Heart left ventricle (tissue), 16 donors: ENCODE measurements at places on chromosomes 7 and 10. TPM values are rescaled to one million over a fixed set of nuclear protein-coding genes. Genes with fewer than 3 reads are reported as not detected.
A peak's percentile ranks its signal among the peaks of the same experiment; 100 is the strongest.

GRCh38 chr10:1196656-1197055, 140.5 kb downstream of the WDR37 start:
- H3K4me1 ChIP-seq = no peaks in the 10 kb centered on the region
- DNase-seq = no peak
- H3K36me3 ChIP-seq = no peaks in the 10 kb centered on the region
- peaks cover 20% of the 10 kb centered on the region for H3K27me3 ChIP-seq

GRCh38 chr10:126808103-126808502, 97.1 kb upstream of the DOCK1 start:
- no peaks in the 10 kb centered on the region for H3K36me3 ChIP-seq
- no peak for DNase-seq
- H3K4me3 ChIP-seq = no peak overlapping the region
- H3K27me3 ChIP-seq = no peaks in the 10 kb centered on the region
- H3K27ac ChIP-seq = no peak overlapping the region
- no peaks in the 10 kb centered on the region for H3K4me1 ChIP-seq

- H3K36me3 ChIP-seq = peaks cover 23% of the 10 kb centered on the region
- no peaks in the 10 kb centered on the region for H3K27me3 ChIP-seq
- peaks cover 37% of the 10 kb centered on the region for H3K4me1 ChIP-seq
- peak overlapping the region; percentile 53 for H3K27ac ChIP-seq
- H3K4me3 ChIP-seq = peak overlapping the region; percentile 16
Measured at GRCh38 chr7:6026011-6026819, 5.0 kb upstream of the ANKRD61 start.

DNA sequence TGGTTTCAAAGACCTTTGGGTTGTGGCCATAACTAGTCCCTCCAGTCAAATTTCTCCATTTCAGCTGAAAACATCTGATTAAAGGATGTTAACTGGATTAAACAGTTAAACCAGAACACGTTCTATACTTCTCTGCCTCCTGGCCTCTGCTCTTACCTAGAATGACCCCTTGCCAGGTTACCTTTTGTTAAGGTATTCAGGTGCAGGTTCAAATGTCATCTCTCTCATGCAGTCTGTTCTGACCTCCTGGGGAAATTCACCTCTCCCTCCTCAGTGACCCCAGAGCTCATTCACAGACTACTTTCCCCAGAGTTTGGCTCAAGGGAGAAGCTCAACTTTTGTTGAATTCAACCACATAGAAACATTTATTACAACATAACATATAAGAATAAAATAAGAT, 67.8 kb downstream of the RELN start:
- no peak overlapping the region for H3K27ac ChIP-seq
- no peak overlapping the region for H3K4me3 ChIP-seq
- H3K36me3 ChIP-seq = no peaks in the 10 kb centered on the region
- H3K4me1 ChIP-seq = no peaks in the 10 kb centered on the region

DNA sequence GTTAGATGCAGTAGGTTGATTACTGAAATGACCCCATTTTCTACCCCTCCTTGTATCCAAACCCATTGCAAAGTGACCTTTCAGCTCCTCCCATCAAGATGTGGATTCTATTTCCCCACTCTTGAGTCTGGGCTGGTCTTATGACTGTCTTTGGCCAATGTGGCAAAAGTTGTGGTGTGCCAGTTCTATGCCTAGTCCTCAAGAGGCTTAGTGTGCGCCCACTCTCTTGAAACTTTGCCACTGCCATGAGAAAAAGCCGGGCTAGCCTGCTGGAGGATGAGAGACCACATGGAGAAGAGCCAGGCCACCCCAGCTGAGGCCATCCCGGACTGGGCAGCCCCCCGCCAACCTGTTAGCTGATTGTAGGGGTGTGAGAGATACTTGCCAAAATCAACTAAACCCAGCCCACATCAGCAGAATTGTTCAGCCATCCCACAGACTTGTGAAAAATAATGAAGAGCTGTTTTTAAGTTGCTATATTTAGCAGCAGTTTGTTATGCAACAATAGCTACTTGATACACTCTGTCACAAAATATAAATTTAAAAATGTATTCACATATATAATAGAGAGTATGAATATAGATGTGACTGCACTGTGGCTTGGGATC, 131.0 kb upstream of the PALS2 start:
- H3K36me3 ChIP-seq = no peaks in the 10 kb centered on the region
- no peak overlapping the region for H3K27ac ChIP-seq
- H3K27me3 ChIP-seq = no peaks in the 10 kb centered on the region
- DNase-seq = no peak

The TMEM254 gene
- 7.0 TPM for total RNA-seq

The RHEB gene
- 143 TPM for total RNA-seq

The STEAP2 gene
- total RNA-seq = 6.6 TPM

The UCN3 gene
- not detected for total RNA-seq

DNA sequence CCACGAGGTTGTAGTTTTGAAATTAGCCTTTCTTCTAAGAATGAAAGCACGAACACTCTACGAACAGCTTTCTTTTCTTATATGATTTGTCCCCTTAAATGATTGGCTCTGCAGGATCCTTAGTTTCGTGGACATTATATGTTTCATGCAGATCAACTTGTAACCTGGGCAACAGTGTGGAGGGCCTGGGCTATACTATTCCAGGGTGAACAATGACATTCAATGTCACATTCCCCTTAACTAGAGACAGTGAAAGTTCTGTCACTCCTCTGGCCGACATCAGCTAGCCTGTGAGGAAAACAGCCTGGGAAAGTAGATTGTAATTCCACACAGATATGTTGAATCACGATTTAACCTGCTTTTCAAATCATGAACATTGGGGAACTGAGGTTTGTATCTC, 23.4 kb downstream of the TAS2R16 start:
- no peaks in the 10 kb centered on the region for H3K4me1 ChIP-seq
- no peak overlapping the region for H3K4me3 ChIP-seq
- no peak for DNase-seq
- no peak overlapping the region for H3K27ac ChIP-seq
- H3K27me3 ChIP-seq = no peaks in the 10 kb centered on the region

DNA sequence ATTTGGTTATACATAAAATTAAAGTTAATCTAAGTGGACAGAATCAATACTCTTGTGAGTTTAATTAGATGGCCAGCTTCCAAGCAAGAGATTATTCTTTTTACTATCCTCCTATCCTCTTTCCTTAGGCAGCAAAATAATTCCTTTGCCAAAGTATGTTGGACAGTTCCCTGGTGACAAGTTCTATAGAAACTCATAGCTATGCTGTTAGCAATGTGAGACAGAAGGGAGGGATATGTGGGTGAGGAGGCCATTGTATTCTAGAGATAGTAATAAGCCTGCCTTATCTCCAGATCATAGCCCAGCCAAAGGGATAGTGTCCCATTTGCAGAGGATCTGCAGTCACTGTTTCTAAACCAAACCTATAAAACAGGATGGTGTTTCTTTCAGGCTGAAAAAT, 181.6 kb upstream of the HDAC9 start:
- no peak for DNase-seq
- no peak overlapping the region for H3K4me3 ChIP-seq
- no peaks in the 10 kb centered on the region for H3K27me3 ChIP-seq

- H3K27ac ChIP-seq = no peak overlapping the region
- H3K36me3 ChIP-seq = no peaks in the 10 kb centered on the region
- no peak for DNase-seq
- H3K4me1 ChIP-seq = no peaks in the 10 kb centered on the region
Measured at GRCh38 chr7:148447221-148447849, 143.2 kb upstream of the C7orf33 start.

The FBXO24 gene
- 0.65 TPM for total RNA-seq

The VSTM2A gene
- not detected for total RNA-seq

The GATA3 gene
- total RNA-seq = 1.3 TPM

- no peaks in the 10 kb centered on the region for H3K27me3 ChIP-seq
- no peak overlapping the region for H3K4me3 ChIP-seq
Measured at GRCh38 chr10:123718544-123719060, 52.4 kb downstream of the GPR26 start.

GRCh38 chr10:114550756-114551635, 107.1 kb downstream of the ABLIM1 start:
- H3K27ac ChIP-seq = peak overlapping the region; percentile 59
- peak; percentile 82 for DNase-seq
- H3K4me1 ChIP-seq = peaks cover 56% of the 10 kb centered on the region
- H3K27me3 ChIP-seq = no peaks in the 10 kb centered on the region
- H3K36me3 ChIP-seq = peaks cover 16% of the 10 kb centered on the region

The CNPY1 gene
- not detected for total RNA-seq

DNA sequence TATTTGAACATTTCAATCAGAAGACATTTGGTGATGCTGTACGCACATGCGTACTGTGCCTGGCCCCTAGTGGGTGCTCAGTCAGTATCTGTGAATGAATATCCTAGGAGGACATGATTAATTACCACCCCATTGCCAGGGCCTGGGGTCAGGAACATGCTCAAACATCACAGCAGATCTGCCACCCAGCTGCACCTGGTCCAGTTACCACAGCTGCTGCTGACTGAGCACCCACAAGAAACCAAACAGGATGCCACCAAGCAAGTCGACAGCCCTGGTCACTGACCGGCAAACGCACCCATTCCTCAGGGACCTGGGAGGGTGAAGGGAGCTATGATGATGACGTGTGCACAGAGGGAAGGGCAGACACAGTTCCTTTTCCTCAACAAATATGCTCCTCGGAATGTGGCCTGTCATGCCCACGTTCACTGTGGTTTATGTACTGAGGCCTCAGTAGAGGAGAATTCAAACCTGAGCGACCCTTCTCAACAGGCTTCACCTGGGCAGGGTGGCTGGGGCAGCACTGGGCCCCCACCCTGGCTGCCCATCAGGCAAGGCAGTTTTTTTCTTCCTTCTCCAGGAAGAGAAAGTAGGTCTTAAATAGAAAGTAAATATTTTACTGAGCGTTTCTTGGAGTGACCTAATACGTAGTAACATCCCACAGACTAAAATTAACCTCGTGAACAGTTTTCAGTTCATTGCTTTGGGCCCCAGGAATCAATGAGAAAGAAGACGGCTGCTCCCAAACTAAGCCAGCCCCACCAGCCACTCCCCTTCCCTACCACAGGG, 13.4 kb downstream of the CTBP2 start:
- no peak for DNase-seq
- H3K27me3 ChIP-seq = no peaks in the 10 kb centered on the region
- H3K4me3 ChIP-seq = no peak overlapping the region

The DDX50 gene
- 18.8 TPM for total RNA-seq

The FGF8 gene
- total RNA-seq = not detected

The AZGP1 gene
- total RNA-seq = 58.9 TPM
